ENCODE measurements at places on chromosomes 4 and X.

DNA sequence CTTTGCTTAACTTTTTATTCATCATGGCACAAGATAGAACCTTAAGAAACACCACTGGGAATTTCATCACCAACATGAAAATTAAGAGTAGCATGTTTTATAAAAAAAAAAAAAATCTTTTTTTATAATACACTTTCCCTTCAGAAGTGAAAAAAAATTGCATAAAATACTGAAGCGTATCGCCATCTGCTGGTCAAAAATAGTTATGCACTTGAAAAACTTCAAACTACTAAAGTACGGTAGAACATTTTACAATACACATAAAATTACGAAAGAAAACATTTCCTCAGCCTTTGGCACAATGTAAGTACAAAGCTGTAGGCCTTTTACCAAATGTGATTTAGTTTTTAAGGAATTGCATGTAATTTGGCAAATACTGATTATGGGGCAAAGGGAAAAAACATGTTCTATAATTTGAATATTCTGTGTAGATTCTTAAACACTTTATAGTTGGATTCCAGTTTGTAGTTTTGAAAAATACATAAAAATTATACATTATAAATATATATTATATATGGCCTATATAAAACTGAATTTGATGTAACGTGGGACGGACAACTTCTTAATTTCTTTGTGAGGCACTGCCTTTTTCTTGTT lies 26.5 kb downstream of the HCCS start:
- peak; percentile 45 for DNase-seq

DNA sequence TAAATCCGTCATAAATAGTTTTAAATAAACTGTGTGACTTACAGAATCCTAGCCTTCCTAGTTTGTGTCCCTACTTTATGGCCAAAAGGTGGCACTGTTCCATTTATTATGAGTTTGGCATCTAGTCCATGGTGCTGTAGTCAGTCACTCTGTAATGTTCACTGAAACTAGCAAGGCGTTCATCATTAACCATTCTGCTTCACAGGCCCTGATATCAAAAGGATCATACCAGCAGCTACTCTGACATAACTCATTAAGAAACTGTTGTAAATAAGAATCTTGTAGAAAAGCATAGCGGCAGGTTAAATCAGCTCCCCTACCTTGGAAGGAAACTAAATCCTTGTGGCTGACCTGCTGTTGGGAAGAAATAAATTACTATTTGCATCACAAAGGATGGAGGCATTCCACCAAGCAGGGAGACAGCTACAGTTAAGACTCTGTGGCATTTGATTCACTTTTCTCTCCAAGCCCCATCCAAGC lies 919.6 kb upstream of the DIAPH2 start:
- no peak for DNase-seq

GRCh38 chr4:104279744-104280143 lies 214.9 kb downstream of the CXXC4 start:
- no peak for DNase-seq

GRCh38 chrX:151085207-151085606 lies 91.2 kb upstream of the GPR50 start:
- DNase-seq = no peak

DNA sequence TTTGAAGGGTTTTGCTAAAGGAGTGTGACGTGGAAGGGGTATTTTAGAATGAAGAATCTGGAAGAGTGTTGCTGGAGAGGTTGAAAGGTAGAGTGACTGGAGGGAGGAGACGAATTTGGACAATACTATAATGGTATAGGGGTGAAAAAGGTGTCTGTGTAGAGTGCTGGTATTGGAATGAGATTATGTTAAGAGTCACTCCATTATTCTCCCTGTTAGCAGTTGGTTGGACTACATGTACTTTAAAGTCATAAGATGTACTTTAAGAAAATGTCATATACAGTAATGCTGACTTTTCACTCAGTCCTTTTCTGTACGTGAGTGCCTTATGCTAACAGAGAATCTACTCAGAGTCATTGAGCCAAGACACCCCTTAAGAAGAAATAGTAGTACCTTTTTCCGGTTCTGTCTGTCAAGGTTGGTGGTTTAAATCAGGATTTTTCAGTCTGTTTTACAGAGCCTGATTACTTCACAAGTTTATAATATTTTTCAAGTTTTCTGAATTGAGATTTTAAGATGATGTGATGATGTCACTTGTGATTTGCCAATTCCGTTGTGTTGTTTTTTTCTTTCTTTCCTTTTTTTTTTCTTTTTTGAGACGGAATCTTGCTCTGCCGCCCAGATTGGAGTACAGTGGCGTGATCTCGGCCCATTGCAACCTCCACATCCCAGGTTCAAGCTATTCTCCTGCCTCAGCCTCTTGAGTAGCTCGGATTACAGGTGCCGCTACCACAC lies 56.6 kb downstream of the WWC2 start:
- no peak for DNase-seq

DNA sequence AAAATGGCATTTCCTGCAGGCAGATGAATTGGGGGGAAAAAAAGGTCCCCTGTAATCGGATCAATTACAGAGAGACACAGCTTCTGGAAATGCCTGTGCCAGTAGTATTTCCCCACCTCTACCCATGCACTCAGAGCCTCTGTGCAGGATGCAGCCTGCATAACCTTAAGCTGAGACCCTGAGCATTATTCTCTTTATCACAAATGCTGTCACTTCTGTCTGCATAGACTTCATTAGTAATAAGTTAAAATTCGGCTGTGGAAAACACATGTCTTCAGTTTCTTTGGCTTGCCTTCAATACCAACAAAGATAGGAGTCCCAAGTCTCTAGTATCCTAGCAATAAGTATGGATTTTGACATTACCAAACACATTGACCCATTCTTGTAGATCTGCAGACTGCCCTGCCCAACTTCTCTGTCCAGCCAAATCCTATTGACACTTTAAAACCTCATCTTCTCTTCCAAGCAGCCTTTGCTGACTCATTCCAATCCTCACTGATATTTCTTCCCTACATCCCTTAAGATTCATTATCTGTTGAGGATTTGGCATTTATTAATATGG lies 70.8 kb downstream of the LUZP4 start:
- DNase-seq = no peak

DNA sequence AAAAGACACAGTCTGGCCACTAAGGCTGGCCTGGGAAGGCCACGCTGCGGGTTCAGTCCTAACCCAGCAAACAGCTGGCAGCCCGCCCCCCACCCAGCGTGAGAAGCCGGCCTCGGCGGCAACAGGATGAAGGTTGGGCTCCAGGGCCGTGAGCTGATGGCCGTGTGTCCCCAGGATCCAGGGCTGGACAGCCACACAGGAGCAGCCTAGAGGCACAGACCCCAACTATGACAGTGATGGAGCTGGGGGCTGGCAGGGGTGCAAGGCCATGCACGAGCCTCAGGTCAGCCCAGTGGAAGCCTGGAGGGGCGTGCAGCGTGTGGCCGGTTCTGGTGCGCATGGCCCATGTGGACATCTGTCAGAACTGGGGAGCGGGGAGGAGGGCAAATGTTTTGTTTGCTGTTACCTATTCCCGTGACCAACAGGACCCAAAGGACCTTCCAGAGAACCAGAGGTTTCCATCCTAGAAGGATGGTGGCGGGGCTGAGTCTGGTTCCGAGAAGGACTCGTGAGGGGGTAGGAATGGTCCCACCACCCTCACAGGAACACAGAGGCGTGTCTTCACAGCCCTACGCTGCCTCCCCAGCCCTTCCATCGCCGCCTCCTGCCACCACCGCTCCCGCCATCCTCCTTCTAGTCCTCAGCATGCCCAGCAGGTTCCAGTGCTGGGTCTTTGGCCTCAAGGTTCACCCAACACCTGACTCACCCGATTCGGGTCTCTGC lies 46.5 kb downstream of the ZFYVE28 start:
- DNase-seq = no peak

- DNase-seq = no peak
Observed at GRCh38 chr4:145760176-145760575, 80.2 kb downstream of the C4orf51 start.

- no peak for DNase-seq
Observed at GRCh38 chr4:141870152-141870551, 233.8 kb downstream of the IL15 start.

GRCh38 chr4:65645185-65645584 lies 25.1 kb downstream of the EPHA5 start:
- DNase-seq = no peak

GRCh38 chrX:49233176-49233575 lies at the start of gene CACNA1F:
Gene CACNA1F (minus strand): TSS chrX:49233340. CDS start chrX:49233309, 31 bp downstream.
- no peak for DNase-seq

DNA sequence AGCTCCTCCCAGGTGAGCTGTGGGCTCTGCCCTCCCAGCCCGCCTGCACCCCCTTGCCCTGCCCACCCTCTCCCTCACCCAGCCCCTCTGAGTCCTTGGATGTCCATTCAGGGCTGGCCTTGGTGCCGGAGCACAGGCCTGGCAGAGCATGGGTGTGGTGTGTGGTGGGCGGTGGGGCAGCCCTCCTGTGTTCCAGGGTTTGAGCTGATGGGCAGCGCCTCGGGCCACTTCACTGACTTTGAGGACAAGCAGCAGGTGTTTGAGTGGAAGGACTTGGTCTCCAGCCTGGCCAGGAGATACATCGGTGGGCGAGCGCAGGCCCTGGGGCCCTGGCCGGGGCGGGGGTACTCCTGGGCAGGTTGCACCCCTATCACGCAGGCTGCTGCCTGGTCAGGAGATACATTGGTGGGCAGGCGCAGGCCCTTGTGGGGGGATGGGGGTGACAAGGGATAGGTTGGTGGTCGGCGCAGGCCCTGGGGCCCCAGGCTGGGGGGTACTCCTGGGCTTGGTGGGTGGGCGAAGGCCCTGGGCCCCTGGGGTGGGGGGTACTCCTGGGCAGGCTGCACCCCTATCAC lies 7.6 kb upstream of the SLC26A1 start:
- no peak for DNase-seq

DNA sequence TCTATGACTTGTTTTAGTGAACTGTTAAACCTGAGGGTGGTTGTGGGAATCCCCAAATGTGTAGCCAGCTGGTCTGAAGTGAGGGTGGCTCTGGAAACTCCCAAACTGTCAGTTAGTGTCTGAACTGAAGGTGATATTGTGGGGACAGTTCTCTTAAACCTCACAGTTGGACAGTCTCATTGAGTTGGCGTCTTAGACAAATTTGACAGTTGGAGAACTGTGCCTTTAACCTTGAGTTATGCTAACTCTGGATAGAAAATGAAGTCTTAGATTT lies 20.7 kb upstream of the CTSO start:
- DNase-seq = no peak
